Adipose tissue (tissue), 3 donors: ENCODE measurements at places on chromosomes 3 and 15. TPM values are rescaled to one million over a fixed set of nuclear protein-coding genes. Genes with fewer than 3 reads are reported as not detected.

The ILDR1 gene
- not detected for polyA plus RNA-seq

The CFAP100 gene
- polyA plus RNA-seq = not detected

The GALNT15 gene
- polyA plus RNA-seq = 60.7 TPM

The ZPLD1 gene
- polyA plus RNA-seq = not detected

The NPAP1 gene
- polyA plus RNA-seq = not detected

The CEMIP gene
- 1.5 TPM for polyA plus RNA-seq

The SLC12A8 gene
- 4.1 TPM for polyA plus RNA-seq

The GPR15 gene
- polyA plus RNA-seq = 0.25 TPM

The OIP5 gene
- 0.39 TPM for polyA plus RNA-seq

The ECE2 gene
- not detected for polyA plus RNA-seq

The NRG4 gene
- 27.5 TPM for polyA plus RNA-seq

The IGSF11 gene
- 1.2 TPM for polyA plus RNA-seq

The COLQ gene
- polyA plus RNA-seq = 3.4 TPM

The GDPGP1 gene
- polyA plus RNA-seq = 2.8 TPM

The MUC4 gene
- 0.13 TPM for polyA plus RNA-seq

The UROC1 gene
- not detected for polyA plus RNA-seq

The CPNE9 gene
- polyA plus RNA-seq = 0.06 TPM

The GOLGA6D gene
- not detected for polyA plus RNA-seq

The APOD gene
- 618 TPM for polyA plus RNA-seq

The SERINC4 gene
- 0.44 TPM for polyA plus RNA-seq

The LSMEM2 gene
- not detected for polyA plus RNA-seq

The PRRT3 gene
- 1.4 TPM for polyA plus RNA-seq

The ZNF80 gene
- not detected for polyA plus RNA-seq

The HEG1 gene
- 14.1 TPM for polyA plus RNA-seq

The DHX36 gene
- 26.3 TPM for polyA plus RNA-seq

The SLC22A13 gene
- polyA plus RNA-seq = 0.06 TPM

The PTH1R gene
- 44.7 TPM for polyA plus RNA-seq

The ROBO1 gene
- polyA plus RNA-seq = 5.8 TPM

The PRSS50 gene
- polyA plus RNA-seq = 0.20 TPM

The HCN4 gene
- polyA plus RNA-seq = under 0.01 TPM

The IDH3A gene
- polyA plus RNA-seq = 34.4 TPM

The CLCN2 gene
- polyA plus RNA-seq = 4.3 TPM

The TRMT10C gene
- polyA plus RNA-seq = 13.8 TPM

The HTD2 gene
- 3.2 TPM for polyA plus RNA-seq

The TMEM266 gene
- 3.7 TPM for polyA plus RNA-seq

The TRPC1 gene
- 0.78 TPM for polyA plus RNA-seq

The PLS1 gene
- polyA plus RNA-seq = 0.11 TPM

The MTFMT gene
- polyA plus RNA-seq = 3.4 TPM

The CASR gene
- polyA plus RNA-seq = not detected
